ENCODE measurements at places on chromosomes 12 and 14.

DNA sequence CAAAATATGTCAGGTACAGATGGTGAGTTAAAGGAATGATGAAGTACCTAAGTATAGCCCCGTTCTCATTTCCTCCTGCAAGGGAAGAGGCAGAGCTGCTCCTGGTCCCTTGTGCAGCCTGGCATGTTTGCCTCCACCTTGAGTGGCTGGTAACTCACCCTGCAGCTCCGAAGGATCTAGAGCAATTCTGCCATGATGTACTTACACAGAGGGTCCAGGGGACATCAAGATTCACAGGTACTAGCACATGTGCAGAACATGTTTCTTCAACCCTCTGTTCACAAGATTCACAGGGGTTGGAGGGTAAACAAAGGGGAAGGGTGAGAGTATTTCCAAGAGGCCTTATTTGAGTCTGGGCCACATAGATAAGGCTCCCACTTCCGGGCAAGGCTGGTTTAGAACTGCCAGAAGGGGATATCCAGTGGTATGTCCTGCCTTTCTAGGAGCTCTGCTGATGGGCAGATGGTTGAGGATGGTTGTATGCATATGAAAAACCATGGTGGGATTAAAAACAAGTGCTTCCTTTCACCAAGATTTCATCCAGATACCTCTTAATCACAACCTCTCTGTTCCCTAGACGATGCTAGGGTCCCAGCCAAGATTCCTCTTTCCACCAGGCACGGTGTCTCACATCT lies 7.7 kb downstream of the DCTN2 start:
- DNase-seq = no peak

DNA sequence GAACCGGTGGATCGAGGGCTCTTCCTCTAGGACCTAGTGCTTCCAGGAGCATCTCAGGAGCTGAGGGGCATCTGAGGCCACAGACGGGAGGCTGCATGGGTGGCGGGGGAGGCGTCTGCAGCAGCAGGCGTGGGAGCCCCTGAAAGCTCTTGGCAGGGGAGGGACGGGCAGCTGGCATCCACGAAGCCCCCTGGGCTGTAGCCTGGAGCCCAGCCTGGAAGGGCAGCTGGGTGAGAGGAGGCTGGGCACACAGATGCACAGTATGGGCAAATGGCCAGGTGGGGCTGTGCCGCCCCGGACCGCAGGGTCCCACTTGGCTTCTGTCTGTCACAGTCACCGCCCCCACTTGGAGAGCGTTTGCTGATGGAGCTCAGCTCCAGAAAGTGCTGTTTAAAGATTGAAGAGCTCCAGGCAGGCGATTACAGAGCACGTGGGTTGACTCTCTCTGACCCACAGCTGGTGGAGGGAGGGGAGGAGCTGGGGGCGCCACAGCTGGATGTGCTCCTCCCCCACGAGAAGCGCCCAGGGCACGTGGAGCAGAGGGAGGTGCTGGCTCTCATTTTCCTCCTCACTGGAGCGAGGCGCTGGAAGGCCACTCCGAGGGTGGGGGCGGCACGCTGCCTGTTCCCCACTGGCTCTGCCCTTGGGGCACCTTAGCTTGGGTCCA lies 155.0 kb upstream of the C14orf180 start:
- DNase-seq = no peak

GRCh38 chr12:42186793-42187192 lies 42.1 kb upstream of the GXYLT1 start:
- DNase-seq = no peak

- no peak for DNase-seq
Observed at GRCh38 chr12:131844656-131845055, 16.5 kb downstream of the MMP17 start.

DNA sequence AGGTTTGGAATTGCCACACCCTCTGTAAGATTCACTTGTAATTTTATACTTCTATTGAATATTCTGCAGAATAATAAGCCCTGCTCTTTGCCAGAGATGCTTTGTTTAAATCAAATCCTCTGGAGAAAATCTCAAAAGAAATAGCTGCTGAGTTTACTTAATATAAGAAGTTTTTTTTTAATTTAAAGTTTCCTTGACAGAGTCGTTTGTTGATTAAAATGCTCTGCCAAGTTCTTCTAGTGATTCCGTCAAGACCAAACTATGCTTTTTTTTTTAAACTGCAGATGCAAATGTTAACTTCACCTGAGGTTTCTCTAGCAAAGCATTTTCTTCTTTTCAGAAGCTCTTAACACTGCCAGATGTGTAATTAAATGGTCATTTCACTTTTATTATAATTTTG lies 13.4 kb upstream of the NAV3 start:
- DNase-seq = no peak

- no peak for DNase-seq
Observed at GRCh38 chr14:104770851-104771272, 17.9 kb downstream of the SIVA1 start.

- DNase-seq = no peak
Observed at GRCh38 chr12:129949651-129950050, 45.8 kb upstream of the TMEM132D start.

DNA sequence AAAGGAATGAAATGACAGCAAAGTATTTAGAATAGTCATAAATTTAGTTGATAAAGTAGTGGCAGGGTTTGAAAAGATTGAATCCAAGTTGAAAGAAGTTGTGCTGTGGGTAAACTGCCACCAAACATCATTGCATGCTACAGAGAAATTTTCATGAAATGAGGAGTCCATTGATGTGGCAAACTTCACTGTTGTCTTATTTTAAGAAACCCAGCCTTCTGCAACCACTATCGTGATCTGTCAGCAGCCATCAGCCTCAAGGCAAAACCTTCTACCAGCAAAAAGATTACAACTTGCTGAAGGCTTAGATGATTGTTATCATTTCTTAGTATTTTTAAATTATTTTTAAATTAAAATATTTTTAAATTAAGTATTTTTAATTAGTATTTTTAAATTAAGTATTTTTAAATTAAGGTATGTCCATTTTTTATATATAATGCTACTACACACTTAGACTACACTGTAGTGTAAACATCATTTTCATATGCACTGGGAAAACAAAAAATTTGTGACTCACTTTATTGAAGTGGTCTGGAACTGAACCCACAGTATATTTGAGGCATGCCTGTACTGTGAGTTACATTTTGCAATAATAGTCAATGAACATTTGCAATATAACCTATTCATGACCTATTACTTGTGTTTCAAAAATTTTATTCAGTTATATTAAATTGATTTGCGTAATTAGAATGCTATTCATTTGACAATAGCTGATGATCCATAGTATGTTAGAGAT lies 67.2 kb upstream of the SYT1 start:
- no peak for DNase-seq

GRCh38 chr12:76998908-76999556 lies 66.3 kb downstream of the E2F7 start:
- no peak for DNase-seq

- no peak for DNase-seq
Observed at GRCh38 chr12:21276826-21277225, 57.9 kb downstream of the SLCO1A2 start.

- DNase-seq = no peak
Observed at GRCh38 chr12:121295746-121296617, 527 bp downstream of the CAMKK2 start.

- DNase-seq = no peak
Observed at GRCh38 chr12:96501133-96501761, 11.9 kb downstream of the CFAP54 start.

GRCh38 chr12:107320033-107320928 lies 226.9 kb upstream of the CRY1 start:
- DNase-seq = no peak

DNA sequence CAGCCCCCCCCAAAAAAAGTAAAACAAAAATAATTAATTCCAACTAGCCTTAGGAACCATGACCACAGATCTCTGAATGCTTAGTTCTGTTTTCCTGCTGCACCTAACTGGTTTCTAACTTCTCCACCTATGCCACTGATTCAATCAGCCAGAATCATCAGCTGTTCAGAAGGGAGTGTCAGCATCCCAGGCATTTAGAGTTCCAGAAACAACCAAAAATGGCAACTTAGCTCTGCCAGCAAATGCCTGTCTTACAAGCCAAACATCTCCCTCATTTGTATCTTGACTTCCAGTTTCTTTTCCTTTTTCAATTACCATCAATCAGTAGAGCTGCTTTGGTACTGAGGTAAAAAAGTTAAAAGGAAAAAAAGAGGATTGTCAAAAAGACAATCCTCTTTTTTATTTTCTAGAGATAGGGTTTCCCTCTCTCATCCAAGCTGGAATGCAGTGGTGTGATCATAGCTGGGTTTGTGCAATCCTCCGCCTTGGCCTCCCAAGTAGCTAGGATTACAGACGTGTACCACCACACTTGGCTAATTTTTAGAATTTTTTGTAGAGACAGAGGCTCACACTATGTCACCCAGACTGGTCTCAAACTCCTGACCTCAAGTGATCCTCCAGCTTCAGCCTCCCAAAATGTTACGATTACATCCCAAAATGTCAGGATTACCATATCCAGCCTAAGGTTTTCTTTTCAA lies 45.2 kb upstream of the ISM2 start:
- DNase-seq = no peak

GRCh38 chr12:124213666-124214347 lies 81.1 kb upstream of the RFLNA start:
- no peak for DNase-seq

GRCh38 chr12:87425942-87426554 lies 603.2 kb downstream of the C12orf50 start:
- DNase-seq = no peak

DNA sequence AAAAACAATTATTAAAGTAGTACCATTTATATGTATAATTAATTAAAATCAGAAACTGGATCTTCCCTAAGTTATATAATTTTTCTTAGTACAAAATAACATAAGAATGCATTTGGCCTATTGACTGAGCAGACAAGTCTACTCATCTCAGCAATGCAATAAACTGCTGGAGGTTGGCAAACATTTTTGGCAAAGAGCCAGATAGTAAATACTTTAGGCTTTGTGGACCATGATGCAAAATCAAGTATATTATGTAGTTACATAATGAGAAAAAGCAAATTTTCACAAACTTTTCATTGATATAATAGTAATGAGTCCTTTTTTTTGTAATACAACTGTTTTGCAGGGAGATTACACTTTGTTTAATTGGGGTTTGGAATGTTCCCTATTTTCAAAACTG lies 30.9 kb downstream of the ERGIC2 start:
- DNase-seq = peak; percentile 20

DNA sequence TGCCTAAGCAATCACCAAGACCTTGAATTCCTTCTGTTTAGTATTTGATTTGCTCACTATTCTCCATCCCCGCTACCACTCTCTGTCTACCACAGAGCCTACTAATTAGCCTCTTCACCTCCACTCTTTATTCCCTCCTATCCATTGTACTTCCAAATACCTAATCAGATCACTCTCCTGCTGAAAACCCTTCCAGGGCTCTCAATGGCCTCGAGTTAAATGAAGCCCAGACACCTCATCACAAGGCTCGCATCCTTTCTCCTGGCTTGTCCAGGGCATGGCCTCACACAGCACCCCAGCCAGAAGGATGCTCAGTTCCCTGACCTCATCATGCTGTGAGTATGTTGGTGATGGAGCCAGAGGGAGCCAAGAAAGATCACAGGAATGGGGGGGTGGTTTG lies 71.4 kb upstream of the PRMT8 start:
- DNase-seq = no peak

- no peak for DNase-seq
Observed at GRCh38 chr14:91113829-91114078, at the start of gene DGLUCY. TSS of gene DGLUCY (plus strand) at chr14:91114073. CDS start at chr14:91160295, 46,222 bp downstream.

DNA sequence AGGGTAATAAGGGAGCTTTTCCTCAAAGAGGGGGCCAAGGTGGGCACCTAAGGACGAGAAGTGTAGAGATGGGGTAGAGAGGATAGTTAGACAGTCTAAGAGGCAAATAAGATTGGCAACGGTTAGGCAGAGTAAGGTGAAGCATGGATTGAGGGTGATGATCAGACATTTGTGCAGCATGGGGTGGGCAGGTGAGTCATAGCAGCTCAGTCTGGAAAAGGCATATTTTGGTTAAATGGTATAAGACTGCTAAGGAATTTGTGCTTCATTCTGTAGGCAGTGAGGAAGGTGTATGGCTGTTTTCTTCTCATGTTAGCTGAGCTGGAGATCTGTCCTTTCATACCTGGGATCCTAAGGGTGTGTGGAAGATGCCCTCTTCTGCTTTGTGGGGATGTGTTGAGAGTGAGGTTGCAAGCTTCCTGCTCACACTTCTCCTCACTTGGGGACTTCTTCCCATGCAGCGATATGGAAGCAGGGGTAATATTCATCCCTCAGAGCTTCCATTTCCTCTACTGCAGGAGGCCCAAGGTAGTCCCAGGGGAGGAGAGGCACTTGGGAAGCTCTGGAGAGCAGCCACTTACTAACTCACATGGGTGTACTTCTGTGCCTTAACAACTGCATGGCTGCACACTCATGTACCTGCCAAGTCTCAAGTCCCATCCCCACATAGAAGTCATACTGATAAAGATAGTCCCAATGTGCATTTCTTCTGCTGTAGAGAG lies 28.9 kb downstream of the GSG1 start:
- DNase-seq = no peak

DNA sequence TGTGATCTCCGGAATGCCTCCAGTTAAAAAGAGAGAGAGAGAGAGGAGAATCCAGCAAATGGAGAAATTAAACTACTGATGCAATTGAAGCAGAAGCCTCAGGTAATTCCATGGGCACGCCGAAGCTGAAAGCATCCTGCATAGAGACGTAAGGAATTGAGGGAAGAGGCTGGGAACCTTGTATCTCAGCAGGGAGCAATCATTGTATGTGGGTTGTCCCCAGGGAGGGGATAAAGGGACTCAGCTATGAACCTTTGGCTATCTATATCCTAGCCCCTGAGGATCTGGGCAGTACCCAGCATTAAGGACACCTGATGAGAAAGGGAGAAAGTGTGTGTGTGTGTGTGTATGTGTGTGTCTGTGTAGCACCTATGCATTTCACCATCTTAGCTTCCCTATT lies 95.8 kb upstream of the ATXN7L3B start:
- DNase-seq = no peak

DNA sequence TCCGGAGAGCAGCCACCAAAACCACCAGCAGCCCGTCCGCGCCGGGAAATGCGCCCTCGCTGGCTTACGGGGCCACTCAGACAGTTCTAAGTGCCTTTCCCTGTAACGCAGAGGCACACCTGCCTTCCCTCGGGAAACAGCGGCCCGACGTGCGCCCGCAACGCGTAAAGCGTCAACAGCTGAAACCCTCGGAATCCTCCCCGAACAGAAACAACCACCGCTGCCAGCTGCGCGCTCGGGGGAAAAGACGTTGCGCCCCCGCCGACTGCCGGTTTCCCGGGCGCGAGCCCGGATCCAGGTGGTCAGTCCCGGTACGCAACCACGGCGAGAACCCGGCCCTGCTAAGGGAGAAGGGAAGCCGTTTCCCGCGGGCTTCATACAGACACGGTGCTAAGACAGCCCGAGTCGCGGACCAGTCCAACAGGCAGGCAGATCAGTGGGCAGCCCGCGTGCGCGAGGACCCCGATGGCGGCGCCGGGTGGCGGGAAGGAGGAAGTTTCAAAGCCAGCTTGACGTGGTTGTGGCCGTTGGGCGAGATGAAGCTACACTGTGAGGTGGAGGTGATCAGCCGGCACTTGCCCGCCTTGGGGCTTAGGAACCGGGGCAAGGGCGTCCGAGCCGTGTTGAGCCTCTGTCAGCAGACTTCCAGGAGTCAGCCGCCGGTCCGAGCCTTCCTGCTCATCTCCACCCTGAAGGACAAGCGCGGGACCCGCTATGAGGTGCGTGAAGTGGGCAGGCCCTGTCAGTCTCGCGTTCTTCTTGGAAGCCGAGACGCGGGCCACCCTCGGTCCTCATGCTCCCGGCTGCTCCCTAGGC lies at the start of gene LRR1:
TSS of gene LRR1 (plus strand) at position 456 of the 816 bp plus-strand sequence. CDS start at position 537, 81 bp downstream.
- DNase-seq = no peak

- no peak for DNase-seq
Observed at GRCh38 chr12:75322464-75322863, 7.7 kb downstream of the CAPS2 start.

GRCh38 chr12:15244341-15244740 lies 23.1 kb upstream of the RERG start:
- DNase-seq = no peak

All from retinal pigment epithelial cell (primary cell).